ENCODE measurements at places on chromosomes 1 and 21. TPM values are rescaled to one million over a fixed set of nuclear protein-coding genes. Genes with fewer than 3 reads are reported as not detected.
A peak's percentile ranks its signal among the peaks of the same experiment; 100 is the strongest.

DNA sequence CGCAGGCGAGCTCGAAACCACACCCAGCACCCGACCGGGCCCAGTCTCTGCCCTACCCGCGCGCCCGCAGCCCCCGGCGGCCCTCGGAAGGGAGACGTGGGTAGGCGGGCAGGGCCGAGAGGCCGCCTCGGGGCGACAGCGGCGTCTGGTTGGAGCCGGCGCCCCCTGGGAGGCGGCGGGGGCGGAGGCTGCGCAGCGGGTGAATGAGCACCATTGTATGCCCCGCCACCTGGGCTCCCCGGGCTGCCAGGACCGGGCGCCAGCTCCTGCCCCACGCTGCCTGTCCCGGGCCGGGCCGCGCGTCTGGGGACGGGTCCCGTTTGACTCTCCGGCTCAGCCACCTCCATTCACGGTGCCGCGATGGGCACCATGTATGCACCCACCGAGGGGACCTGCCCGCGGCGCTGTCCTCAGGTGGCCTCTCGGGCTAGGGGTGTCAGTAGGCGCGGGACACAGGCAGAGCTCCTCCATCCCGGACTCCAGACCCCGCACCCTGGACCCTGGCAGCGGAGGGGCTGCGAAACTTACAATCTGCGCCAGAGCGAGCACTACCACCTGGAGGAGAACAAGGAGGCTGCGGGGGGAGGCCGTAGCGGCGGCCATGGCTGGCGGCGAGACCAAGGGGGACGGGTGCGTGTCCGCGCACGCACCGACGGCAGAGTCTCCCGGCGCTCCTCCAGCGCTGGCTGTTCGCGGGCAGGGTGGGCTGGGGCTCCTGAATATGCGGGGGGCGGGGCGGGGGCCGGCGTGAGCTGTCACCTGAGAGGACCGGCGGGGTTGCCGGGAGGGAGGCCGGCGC, at the start of gene COL9A2:
Gene COL9A2 (minus strand): TSS at position 692 of the 799 bp plus-strand sequence. CDS start 89 bp downstream, at position 603.
- DNase-seq = peak; percentile 37

DNA sequence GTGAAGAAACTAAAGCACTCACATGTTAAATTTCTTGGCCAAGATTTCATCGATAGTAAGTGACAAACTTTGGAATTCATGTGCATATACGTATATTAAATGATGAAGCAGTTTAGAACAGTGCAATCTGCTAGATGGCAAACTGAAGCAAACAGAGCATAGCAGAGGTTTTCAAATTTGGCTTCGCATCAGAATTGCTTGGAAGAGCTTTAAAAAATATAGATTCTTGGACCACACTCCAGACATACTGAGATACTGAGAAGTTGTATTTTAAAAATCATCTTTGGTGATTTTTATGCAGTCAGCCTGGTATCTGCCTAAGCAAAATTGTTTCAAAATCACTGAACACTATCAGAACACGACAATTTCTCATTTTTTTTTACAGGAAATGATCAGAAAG, 709.2 kb downstream of the PLA2G4A start:
- DNase-seq = no peak

DNA sequence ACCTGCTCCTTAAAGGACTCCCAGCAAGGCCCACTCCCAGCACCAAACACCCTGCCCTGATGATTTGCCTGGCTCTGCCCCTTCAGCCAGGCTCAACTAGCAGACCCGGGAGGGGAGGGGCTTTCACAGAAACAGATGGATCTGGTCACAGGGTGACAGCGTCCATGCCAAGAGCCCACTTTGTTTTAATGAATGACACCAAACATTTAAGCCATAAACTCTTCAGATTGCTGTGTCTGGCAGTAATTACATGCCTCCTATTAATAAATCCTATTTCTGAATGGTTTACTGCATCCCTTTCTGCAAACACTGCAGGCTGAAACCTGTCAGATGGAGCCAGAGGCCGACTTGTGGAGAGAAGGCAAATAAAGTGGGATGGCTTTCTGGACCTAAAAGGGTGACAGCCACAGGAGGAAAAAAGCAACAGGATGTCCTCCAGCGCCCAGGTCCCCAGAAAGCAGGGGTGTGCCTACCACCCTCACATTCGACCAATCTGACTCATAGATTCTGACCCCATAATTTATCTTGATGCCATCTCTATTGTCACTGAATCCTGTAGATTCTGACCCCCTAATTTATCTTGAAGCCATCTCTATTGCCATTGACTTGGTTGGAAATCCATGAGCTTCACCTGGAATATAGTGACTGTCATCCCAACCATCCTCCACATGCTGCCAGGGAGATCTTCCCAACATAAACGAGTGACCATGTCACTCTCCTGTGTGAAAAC, 200.9 kb downstream of the PLPP3 start:
- DNase-seq = no peak

The CACHD1 gene
- 0.10 TPM for total RNA-seq

- DNase-seq = no peak
Observed at GRCh38 chr1:51058858-51059257, 43.2 kb upstream of the C1orf185 start.

GRCh38 chr1:7785108-7785507, 1.0 kb downstream of the PER3 start:
- no peak for DNase-seq

DNA sequence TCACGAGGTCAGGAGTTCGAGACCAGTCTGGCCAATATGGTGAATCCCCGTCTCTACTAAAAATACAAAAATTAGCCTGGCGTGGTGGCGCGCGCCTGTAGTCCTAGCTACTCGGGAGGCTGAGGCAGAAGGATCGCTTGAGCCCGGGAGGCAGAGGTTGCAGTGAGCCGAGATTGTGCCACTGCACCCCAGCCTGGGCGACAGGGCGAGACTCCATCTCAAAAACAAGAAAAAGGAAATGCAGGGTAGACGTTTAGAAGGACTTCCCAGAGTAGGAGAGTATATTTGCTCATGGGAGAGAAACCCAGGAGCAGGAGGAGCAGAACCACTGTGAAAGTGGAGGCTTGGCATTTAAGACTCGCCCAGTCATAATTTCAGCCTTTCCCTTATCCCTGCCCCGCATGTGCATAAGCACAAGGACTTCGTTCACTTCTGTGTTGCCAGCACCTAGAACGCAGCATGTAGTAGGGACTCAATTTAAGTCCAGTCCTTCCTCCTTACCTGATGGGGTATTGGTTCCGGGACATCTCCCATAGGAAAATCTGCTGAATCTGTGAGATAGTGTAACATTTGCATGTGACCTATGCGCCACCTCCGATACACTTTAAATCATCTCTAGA, 5.2 kb upstream of the MEF2D start:
- DNase-seq = no peak

- no peak for DNase-seq
Observed at GRCh38 chr21:45322231-45322959, 34.7 kb upstream of the POFUT2 start.

DNA sequence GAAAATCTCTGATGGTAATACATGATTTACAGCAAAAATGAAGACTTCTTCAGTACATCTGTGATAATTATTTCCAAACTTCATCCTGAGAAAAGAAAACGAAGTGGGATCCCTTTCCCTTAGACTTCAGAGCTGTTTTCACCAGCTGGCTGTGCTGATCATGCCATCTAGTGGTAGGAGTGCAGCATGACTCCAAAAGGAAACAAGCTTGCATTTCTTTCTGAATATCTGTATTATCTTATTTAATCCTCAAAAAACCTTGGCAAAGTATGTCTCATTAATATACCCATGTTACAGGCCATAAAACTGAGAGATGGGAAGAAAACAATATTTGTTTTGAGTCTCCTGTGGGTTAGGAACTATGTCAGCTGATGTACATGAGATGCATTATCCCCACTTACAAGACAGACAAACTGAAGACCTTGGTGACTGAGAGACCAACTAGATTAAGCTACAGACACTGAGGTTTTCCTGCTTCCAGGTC, 9.8 kb upstream of the GJA8 start:
- DNase-seq = no peak

- no peak for DNase-seq
Observed at GRCh38 chr1:30735668-30736498, 12.5 kb upstream of the MATN1 start.

DNA sequence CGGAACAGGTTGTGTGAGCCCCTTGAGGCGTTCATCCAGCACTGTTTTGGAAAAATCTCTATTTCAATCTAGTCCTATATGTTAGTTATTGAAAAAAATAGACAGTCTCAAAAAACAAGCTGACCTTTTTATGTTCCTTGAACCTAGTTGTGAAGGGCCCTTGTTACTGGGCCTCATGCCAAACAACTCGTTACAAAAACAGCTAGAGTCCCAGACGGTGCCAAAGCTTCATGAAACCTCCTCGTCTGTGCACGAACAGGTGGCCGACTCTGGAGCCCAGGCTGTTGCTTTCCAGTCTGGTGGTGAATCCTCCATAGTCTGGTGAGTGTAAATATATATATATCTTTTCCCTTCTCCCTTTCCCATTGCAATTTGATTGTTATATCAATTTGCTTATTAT, at the start of gene CHIA:
Gene CHIA (plus strand): TSS at position 222 of the 400 bp plus-strand sequence. CDS start 19,617 bp downstream, outside the sequence.
- DNase-seq = no peak

- DNase-seq = peak; percentile 60
Observed at GRCh38 chr1:83508485-83509151, 490.3 kb downstream of the TTLL7 start.

The HSF2BP gene
- 1.2 TPM for total RNA-seq

DNA sequence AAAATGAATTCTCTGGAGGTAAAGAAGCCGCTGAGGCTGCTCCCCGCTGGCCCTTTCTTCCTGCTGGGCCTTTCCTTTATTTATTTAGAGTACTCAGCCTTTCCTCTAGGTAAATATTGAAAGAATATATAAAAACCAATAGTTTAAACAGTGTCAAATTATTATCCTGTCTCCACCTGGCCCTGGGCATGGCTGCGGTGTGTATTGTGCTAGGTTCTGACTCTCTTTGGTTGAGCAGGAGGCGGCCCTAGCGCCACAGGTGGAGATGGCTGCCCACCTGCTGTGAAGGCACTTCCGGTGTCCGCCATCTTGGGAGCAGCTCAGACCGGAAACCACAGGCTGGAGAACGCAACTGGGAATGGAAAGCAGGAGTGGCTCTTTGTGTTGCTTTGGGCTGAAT, 29.0 kb upstream of the CLDN14 start:
- no peak for DNase-seq

DNA sequence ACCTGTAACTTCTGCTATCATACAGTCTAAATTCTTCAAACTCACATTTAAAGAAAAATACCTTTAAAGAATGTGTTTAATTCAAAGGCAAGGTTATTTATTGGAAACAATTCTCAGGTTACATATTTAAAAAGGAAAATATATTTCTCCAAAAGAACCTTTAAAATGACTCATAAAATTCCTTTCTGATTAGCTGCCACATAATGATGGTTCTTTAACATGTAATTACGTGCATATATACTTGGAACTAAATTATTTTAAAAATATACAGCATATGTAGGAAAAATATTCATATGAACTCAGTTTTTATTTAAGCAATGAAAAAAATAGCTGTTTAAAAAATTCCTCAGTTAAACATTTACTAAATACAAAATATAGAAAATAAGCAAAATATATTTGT, 173.6 kb downstream of the COP1 start:
- no peak for DNase-seq

The HTR1D gene
- not detected for total RNA-seq

The NOL9 gene
- 50.4 TPM for total RNA-seq

DNA sequence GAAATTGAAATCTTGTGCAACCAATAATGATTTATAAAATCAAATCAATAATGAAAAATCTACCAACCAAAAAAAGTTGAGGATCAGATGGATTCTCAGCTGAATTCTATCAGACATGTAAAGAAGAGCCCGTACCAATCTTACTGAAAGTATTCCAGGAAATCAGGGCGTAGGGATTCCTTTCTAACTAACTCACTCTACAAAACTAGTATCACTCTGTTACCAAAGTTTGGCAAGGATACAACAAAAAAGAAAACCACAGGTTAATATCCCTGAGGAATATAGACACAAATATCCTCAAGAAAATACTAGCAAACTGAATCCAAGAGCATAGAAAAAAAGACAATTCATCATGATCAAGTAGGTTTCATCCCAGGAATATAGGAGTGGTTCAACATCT, 52.8 kb upstream of the ADGRL4 start:
- no peak for DNase-seq

DNA sequence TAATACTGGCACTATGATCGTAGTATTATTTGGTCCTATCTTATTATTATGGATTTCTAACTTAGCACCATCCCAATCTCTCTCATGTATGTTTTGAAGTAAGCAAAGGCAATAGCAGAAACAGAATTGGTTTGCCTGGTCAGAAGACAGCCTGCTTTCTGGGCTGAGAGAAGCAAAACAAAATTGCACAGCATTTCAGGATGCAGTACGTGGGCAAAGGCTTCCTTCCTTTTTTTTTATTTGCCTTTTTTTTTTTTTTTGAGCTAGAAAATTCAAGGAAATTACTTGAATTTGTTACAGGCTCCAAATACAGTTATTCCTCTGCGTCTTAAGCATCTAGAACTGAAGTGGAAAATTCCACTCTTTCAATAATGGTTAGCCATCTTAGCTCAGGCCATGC, 8.8 kb downstream of the CDA start:
- DNase-seq = no peak

DNA sequence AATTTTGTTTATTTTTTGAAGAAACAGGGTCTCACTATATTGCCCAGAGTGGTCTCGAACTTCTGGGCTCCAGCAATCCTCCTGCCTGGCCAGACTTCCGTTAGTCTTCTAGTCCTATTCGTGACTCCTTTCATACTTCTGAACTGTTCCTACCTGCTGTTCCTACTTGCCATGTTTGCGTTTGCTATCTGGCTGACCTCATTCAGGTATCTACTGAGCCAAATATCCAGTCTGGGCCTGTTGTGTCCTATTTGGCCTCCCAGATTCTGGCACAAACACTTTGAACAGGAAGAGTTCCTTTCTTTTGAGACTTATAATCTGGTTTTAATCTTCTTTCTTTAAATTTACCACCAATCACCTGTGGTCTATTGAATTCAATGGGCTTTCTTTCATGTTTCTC, 6.9 kb upstream of the NR1I3 start:
- no peak for DNase-seq

The GJA9 gene
- total RNA-seq = not detected

The LCK gene
- total RNA-seq = 281 TPM

GRCh38 chr1:193308438-193308837, 122.0 kb upstream of the B3GALT2 start:
- no peak for DNase-seq

- DNase-seq = peak; percentile 8
Observed at GRCh38 chr1:203796236-203796605, 798 bp downstream of the ZBED6 start.

- no peak for DNase-seq
Observed at GRCh38 chr1:14065486-14065885, 365.5 kb downstream of the PRDM2 start.

The CHIT1 gene
- total RNA-seq = 0.52 TPM

The ACTL8 gene
- total RNA-seq = not detected

The SIK1 gene
- total RNA-seq = 5.5 TPM

The HAO2 gene
- total RNA-seq = not detected

Measured in activated T-helper 1 cell treated with anti-CD3 and anti-CD28 coated beads, Interleukin-12 subunit alpha, Interleukin-12 subunit beta, Interleukin-2, Interleukin-4 antibody, amounts not matched to agents 30 ng/mL and 10 ng/mL and 1 ng/mL, durations not matched to agents 14 hours and 24 hours and 36 hours (primary cell).